ENCODE measurements at places on chromosomes 16 and 17. TPM values are rescaled to one million over a fixed set of nuclear protein-coding genes. Genes with fewer than 3 reads are reported as not detected.

The DNAAF8 gene
- 0.62 TPM for total RNA-seq

The CTF1 gene
- not detected for total RNA-seq

The KRT16 gene
- total RNA-seq, result not detected

The YBX2 gene
- total RNA-seq, result 2.7 TPM

The SCN4A gene
- total RNA-seq, result not detected

The TVP23C gene
- 64.6 TPM for total RNA-seq

The SMTNL2 gene
- 3.7 TPM for total RNA-seq

The KRTAP3-1 gene
- not detected for total RNA-seq

The TERB1 gene
- 0.31 TPM for total RNA-seq

The AIPL1 gene
- not detected for total RNA-seq

The FN3K gene
- 11.1 TPM for total RNA-seq

The ZACN gene
- total RNA-seq, result not detected

The PDK2 gene
- total RNA-seq, result 9.0 TPM

The FGF11 gene
- 18.2 TPM for total RNA-seq

The SLC13A5 gene
- not detected for total RNA-seq

The RAB37 gene
- total RNA-seq, result 1.1 TPM

The NOB1 gene
- total RNA-seq, result 11.1 TPM

The PITPNM3 gene
- total RNA-seq, result 13.9 TPM

The RNF135 gene
- total RNA-seq, result 2.2 TPM

The PIK3R6 gene
- total RNA-seq, result 0.47 TPM

The KRT20 gene
- not detected for total RNA-seq

The ABCA3 gene
- total RNA-seq, result 34.8 TPM

The TP53TG3F gene
- not detected for total RNA-seq

The SLC9A5 gene
- total RNA-seq, result 1.2 TPM

The SPATA32 gene
- total RNA-seq, result not detected

The NOG gene
- 3.7 TPM for total RNA-seq

The HBA1 gene
- 270 TPM for total RNA-seq

The C16orf46 gene
- total RNA-seq, result 1.4 TPM

The PRR35 gene
- not detected for total RNA-seq

The CHST5 gene
- total RNA-seq, result 0.16 TPM

The RPUSD1 gene
- total RNA-seq, result 11.2 TPM

The DHODH gene
- 3.9 TPM for total RNA-seq

Data from occipital lobe (tissue), 3 donors.